Endothelial cell (in vitro differentiated cells): ENCODE measurements at places on chromosomes 7 and 10. TPM values are rescaled to one million over a fixed set of nuclear protein-coding genes. Genes with fewer than 3 reads are reported as not detected.

The INA gene
- 0.23 TPM for total RNA-seq

DNA sequence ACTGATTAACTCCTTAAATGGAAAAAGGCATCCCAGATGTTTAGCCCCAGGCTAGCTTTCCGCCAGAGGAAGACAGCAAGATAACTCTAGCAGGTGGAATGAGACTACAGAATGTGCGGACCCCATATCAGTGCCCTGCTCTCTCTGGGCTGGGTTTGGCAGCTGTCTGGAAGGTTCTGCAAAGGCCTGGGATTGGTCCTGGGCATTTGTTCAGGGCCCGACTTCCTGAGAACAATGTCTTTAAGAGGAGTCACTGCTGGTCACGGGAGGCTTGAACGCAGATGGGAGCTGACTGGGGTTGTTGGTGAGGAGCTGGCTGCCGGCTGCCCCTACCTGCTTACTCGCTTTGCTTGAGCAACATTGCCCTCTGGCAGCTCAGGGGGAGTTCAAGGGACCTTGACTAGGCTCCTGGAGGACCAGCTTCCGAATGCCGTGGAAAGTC, 130.6 kb upstream of the BTBD16 start:
- peaks cover 26% of the 10 kb centered on the region for H3K36me3 ChIP-seq
- DNase-seq, result no peak
- H3K27ac ChIP-seq, result peak overlapping the region; percentile 9
- H3K4me1 ChIP-seq, result peaks cover 5% of the 10 kb centered on the region
- no peak overlapping the region for H3K4me3 ChIP-seq
- no peaks in the 10 kb centered on the region for H3K27me3 ChIP-seq

- H3K27me3 ChIP-seq, result peaks cover 4% of the 10 kb centered on the region
- no peak overlapping the region for H3K4me3 ChIP-seq
- H3K36me3 ChIP-seq, result peaks cover 6% of the 10 kb centered on the region
- no peak for DNase-seq
- no peaks in the 10 kb centered on the region for H3K4me1 ChIP-seq
- no peak overlapping the region for H3K27ac ChIP-seq
Observed at GRCh38 chr10:96891840-96892239, 59.7 kb downstream of the LCOR start.

DNA sequence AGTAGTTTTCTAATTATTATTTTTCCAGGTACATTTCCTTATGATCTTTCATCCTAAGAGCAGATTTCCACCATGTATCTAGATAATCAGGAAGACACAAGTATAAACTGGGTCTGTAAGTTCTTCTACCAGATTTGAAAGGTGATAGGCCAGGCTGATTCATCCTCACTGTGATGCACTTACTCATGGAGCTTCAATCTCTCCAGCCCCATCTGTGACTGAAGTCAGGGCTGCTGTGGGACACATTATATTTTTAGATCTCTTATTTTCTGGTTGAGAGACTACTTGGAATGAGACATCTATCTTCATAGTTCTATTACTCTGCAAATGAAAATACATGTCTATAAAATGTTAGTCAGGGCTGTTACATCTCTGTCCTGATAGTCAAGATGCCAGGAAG, 85.5 kb upstream of the SLC25A13 start:
- H3K27ac ChIP-seq, result no peak overlapping the region
- H3K4me1 ChIP-seq, result no peaks in the 10 kb centered on the region
- no peak for DNase-seq

DNA sequence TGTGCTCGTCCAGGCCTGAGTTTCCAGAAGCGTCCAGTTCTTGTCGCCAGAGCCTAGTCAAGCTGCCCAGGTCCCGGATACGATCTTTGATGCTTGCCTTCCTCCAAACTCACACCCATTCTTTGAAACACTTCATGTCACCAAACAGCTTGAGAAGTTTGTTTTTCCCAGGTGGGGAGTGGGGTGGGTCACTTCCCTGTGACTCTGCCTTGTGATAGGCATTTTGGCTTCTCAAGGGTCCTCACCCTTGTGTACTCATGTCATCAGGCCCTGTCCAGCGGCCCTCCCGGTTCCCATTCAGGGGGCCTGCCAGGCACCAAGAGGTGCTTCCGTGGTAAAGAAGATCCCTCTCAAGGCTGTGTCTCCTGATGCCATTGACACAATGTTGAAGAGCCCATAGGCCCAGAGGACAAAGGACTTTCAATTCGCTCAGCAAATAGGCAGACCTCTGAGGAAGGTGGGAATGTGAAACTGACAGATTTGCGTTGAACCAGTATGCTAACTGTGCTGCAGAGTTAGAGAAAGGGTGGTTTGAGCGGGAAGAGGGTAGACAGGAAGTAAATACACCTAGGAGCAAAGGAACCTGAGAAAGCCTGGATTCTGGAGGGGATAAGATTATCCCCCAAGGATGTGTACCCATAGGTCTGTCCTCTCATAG, 24.7 kb upstream of the SFTPA1 start:
- peaks cover 6% of the 10 kb centered on the region for H3K27me3 ChIP-seq
- no peaks in the 10 kb centered on the region for H3K4me1 ChIP-seq
- H3K4me3 ChIP-seq, result no peak overlapping the region
- H3K36me3 ChIP-seq, result no peaks in the 10 kb centered on the region
- no peak overlapping the region for H3K27ac ChIP-seq

GRCh38 chr7:134044682-134045081, 82.5 kb upstream of the LRGUK start:
- no peaks in the 10 kb centered on the region for H3K36me3 ChIP-seq
- H3K4me3 ChIP-seq, result no peak overlapping the region
- H3K27me3 ChIP-seq, result peaks cover 3% of the 10 kb centered on the region
- no peak overlapping the region for H3K27ac ChIP-seq
- no peak for DNase-seq
- H3K4me1 ChIP-seq, result peaks cover 3% of the 10 kb centered on the region

DNA sequence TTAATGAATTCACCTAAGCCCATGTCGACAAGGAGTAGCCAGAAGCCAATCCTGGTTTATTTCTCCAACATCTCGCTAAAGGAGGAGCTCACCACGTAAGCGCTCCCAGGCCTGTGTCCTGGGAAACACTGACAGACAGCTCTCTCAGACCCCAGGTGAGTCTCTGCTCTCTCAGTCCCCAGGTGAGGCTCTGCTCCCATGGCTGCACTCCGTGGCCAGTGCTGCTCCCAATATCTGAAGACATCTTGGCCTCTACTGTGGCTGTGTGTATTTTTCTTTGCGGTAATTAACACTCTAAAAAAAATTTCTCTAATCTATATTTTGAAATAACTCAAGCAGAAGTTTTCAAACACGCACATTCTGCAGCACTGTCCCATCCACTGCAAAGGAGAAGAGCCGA, 564.5 kb downstream of the PTPRN2 start:
- H3K36me3 ChIP-seq, result peaks cover 24% of the 10 kb centered on the region
- no peak for DNase-seq
- no peak overlapping the region for H3K27ac ChIP-seq
- peaks cover 6% of the 10 kb centered on the region for H3K27me3 ChIP-seq
- H3K4me1 ChIP-seq, result no peaks in the 10 kb centered on the region
